Esophagus squamous epithelium (tissue), 5 donors: ENCODE measurements at places on chromosomes 6 and 20.

DNA sequence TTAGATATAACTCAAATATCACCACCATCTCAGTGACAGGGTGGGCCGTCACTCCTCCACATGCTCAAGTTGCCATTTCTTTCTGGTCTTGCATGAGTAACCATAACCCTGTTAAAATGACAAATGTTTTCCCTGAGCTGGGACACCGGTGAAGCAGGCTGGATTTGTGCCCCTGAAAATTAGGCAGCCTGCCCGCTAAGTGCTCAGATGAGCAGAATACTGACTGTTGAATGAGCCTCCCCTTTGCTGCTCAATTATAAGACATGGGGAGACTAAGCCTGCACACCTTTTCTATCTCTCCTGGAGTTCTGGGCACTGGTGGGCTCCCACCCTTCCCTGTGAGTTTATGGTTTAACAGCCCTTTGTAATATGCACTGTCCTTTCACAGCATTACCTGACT is 161.8 kb downstream of the SLC24A3 start:
- DNase-seq = no peak

- no peak for DNase-seq
Observed at GRCh38 chr6:37175332-37176267, 5.6 kb downstream of the PIM1 start.

DNA sequence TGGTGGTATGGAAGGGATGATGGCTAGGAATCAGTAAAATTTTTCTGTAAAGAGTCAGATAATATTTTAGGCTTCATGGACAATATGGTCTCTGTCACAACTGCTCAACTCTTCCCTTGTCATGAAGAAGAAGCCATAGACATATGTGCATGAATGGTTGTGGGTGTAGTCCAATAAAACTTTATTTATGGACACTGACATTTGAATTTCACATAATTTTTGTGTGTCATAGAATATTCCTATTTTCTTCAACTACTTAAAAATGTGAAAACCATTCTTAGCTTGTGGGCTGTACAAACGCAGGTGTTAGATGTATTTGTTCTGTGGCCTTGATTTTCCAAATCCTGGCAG is 59.9 kb downstream of the SYNDIG1 start:
- no peak for DNase-seq

- DNase-seq = no peak
Observed at GRCh38 chr6:1315560-1316386, 3.9 kb downstream of the FOXQ1 start.

DNA sequence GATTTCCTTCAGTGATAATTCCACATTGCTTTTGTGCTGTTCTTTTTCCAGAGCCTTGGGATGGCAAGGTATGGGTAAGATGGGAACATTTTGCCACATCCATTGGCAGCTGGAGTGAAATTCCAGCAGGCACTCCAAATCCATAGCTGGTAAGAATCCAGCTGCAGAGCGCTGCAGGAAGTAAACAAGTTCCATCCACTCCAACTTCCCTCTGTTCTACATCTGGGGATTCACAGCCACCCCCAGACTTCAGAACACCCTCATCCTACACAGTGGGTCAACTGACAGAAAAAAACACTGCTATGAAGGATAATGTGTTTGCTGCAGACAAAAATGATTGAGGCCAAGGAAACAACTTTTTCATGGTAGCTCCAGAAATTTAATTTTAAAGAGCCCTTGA is 747.8 kb downstream of the MAFB start:
- no peak for DNase-seq

DNA sequence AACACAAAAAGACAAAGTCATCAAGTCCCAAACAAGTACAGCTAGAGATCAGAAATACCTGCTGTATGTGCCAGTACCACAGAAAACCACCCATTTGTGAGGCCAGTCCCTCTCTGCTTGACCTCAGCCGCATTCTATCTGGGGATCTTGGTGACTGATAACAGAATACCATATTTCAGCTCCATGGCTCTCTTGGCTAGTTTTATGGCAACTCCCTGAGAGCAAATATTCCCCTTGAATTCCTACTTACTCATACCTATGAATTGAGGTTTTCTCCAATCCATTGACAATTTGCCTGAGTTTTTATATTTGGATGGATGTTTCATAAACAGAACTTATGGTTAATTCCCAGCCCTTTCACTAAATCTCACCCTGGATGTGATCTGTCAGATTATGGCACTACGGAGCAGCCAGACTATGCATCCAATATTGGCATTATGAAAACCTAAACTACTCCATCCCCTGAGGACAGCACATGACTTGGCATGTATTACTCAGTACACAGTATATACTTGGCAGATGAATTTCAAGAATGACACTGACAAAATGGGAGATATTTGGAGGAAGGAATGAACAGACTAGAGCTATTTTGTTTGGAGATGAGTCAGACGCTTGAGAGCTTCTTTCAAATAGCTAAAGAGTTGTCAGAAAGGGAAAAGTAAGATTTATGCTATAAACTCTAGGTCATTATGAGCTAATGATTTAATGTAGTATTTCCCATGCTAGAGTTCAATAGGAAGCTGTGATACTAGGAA is 95.7 kb downstream of the PRDM1 start:
- no peak for DNase-seq

- no peak for DNase-seq
Observed at GRCh38 chr6:36851149-36851614, 11.9 kb upstream of the CPNE5 start.

GRCh38 chr6:151007922-151008321 is 142.4 kb downstream of the MTHFD1L start:
- no peak for DNase-seq

DNA sequence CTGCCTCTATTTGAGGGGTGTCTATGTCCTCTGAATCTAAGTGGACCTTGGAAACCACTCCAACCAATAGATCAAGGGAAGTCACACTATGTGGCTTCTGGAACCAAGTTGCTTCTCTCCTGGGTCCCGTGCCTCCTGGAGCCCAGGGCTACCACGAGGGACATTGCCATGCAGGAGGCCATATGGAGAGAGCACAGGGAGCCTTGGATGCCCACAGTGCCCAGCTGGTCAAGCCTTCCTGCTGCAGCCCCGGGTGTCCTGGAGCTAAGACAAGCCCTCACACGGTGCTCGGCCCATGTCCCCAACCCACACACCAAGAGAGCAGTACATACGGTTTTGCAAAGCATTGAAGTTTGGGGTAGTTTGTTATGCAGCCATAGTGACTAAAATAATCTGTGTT is 231.6 kb downstream of the SYNDIG1 start:
- DNase-seq = no peak

GRCh38 chr6:14194976-14195375 is 77.4 kb downstream of the CD83 start:
- no peak for DNase-seq

GRCh38 chr6:13427801-13428582 is 59.4 kb downstream of the GFOD1 start:
- peak; percentile 9 for DNase-seq

- DNase-seq = no peak
Observed at GRCh38 chr20:46832555-46832954, 62.1 kb upstream of the EYA2 start.

GRCh38 chr6:170224694-170225660 is 65.9 kb downstream of the DLL1 start:
- no peak for DNase-seq

- DNase-seq = no peak
Observed at GRCh38 chr6:3690506-3690905, 61.0 kb downstream of the PXDC1 start.

GRCh38 chr6:16690608-16691142 is 70.6 kb downstream of the ATXN1 start:
- no peak for DNase-seq

DNA sequence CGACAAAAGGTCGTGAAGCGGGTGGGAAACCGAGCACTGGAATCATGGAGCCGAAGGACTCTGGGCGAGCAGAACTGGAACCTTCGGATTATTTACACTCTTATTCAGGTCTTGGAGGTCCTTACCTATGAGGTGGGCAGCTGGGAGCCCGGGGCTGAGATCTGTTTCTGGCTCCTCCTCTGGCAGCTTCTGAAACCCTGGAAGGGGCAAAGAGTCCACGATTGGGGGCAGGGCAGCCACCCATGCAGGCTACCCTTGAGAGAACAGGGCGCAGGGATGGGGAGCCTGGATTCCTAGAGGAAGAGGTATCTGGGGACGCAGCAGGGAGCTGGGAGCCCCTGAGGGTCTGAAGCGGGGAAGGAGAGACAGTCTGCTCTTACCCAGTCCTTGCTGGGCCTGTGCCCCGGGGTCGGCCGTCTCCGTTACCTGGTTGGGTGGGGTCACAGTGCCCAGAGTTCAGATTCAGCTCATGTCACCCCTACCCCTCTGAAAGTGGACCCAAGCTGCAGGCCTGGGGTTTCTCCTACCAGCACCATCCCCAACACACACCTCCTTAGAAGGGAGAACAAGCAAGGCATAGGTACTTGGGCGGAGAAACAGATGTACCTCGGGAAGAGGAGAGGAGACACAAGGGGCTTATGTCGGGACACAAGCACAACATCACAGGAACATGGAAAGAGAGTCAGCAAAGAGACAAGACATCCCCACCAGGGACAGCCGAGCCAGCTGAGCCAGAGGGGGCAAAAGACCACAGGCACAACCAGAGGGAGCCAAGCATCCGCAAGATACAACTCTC is 592 bp downstream of the LTB start:
- no peak for DNase-seq

GRCh38 chr20:2836035-2836434 is 4.4 kb downstream of the PCED1A start:
- DNase-seq = no peak

- no peak for DNase-seq
Observed at GRCh38 chr6:12116264-12116800, 104.2 kb downstream of the HIVEP1 start.

- DNase-seq = no peak
Observed at GRCh38 chr6:70834520-70834919, 122.3 kb downstream of the B3GAT2 start.
